ENCODE measurements at places on chromosomes 4 and X.

DNA sequence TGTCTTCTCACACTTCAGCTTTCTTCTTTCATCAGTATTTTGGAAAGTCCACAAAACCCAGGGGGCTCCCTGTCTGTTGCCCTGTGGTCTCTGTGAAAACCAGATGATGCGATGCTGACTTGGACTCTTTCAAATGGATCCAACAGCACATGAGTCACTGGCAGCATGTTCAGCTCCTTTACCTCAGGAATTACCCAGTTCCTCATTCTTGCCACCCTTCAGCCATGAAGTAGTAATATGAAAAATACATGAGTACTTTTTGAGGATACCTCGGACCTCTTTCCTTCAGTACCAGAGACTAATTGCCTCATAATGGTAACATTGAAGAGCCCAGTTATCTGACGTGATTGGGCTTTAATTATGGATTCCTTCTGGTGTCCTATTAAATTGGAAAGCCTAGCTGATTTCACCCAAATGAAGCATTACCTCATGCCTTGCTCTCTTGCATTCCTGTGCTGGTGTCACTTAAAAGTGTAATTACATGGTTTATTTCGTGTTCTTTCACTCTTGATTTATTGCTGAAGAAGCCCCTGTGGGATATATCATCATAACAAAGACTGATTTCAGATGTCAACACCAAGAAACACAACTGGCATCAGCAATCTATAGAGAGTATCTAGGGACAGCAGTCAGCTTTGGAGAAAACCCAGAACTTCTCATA lies 63.4 kb downstream of the NFKB1 start:
- peak; percentile 15 for DNase-seq

- DNase-seq = no peak
Measured at GRCh38 chr4:142350871-142351270, 495.2 kb downstream of the INPP4B start.

DNA sequence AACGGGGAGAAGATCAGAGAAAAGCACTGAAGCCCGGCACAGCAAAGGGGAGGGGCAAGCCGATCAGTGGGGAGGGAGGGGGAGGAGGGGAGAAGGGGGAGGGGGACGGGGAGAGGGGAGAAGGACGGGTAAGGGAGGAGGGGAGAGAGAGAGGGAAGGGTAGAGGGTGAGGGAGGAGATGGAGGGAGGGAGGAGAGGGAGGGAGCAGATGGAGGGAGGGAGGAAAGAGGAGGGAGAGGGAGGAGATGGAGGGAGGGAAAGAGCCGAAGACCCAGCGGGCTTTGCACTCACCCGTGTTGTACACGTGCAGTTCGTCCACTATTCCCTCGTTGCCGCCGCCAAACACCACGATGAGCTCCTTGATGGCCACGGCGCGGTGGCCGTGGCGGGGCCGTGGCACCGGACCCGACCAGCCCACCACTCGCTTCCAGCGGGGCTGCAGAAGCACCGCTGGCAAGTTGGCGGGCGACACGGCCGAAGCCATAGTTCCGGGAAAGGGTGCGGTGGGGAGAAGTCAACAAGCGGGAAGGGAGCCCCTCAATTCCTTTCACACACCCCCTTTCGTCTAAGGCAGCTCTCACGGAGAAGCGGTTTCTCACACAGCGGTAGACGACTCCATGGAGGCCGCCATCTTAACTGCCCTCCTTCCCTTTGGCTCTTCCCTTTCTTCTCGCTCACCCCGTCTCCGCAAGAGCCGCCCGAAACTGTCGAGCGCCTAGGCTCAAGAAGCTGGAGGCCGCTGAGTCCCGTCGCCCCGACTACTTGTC lies 1.1 kb downstream of the HCFC1 start:
- DNase-seq = no peak

DNA sequence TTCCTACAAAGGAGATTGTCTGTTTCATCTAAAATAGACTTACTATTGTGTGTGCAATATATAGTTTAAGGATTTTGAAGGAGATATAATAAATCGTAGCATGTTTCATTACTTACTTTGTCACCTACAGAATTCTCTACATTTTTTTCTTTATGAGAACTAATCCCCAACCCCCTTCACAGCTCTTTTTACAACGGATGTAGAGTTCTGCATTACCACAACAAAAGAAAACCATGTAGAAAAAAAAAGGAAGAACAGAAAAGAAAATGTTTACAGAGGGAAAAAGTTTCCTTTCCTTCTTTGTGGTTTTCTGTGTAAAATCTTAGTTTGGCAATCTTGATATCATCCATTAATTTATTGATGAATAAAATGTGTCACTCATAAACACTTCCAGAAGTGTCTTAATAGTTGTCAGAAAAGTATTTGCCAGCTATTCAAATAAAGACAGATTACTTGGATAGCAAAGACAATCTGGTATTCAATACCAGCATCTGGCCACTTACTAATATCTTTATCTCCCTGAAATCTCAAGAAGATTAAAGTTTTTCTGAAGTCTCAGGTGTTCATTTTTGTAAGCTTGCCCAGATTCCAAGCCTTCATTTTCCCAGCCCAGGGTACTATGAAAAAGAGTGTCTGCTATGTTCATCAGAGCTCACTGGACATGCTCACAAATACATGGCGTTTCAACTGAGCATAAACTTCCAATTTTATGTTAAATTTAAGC lies 806.8 kb downstream of the PCDH19 start:
- no peak for DNase-seq

- DNase-seq = no peak
Measured at GRCh38 chr4:86482306-86483172, 111.6 kb upstream of the PTPN13 start.
